ENCODE measurements at places on chromosomes 7 and 10. TPM values are rescaled to one million over a fixed set of nuclear protein-coding genes. Genes with fewer than 3 reads are reported as not detected.

- no peak for DNase-seq
Observed at GRCh38 chr10:103350175-103350516, 794 bp downstream of the PCGF6 start.

DNA sequence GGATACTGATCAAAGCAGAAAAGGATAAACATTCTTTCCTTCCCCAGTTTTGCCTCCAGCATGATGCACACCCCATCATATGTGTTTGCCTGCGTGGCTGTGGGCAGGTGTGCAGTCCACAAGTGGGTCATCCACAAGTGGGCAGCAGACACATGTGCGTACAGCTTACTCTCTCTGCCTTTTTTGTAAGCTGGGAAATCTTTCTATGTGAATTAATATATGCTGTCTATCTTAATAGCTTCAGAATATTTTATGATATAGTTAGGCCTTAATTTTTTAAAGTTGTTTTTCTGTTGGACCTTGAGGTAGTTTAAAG is 80.1 kb downstream of the INPP5A start:
- no peak for DNase-seq

The TRAPPC14 gene
- 18.0 TPM for total RNA-seq

- DNase-seq = no peak
Observed at GRCh38 chr7:9709216-9709615, 1264.5 kb upstream of the PHF14 start.

DNA sequence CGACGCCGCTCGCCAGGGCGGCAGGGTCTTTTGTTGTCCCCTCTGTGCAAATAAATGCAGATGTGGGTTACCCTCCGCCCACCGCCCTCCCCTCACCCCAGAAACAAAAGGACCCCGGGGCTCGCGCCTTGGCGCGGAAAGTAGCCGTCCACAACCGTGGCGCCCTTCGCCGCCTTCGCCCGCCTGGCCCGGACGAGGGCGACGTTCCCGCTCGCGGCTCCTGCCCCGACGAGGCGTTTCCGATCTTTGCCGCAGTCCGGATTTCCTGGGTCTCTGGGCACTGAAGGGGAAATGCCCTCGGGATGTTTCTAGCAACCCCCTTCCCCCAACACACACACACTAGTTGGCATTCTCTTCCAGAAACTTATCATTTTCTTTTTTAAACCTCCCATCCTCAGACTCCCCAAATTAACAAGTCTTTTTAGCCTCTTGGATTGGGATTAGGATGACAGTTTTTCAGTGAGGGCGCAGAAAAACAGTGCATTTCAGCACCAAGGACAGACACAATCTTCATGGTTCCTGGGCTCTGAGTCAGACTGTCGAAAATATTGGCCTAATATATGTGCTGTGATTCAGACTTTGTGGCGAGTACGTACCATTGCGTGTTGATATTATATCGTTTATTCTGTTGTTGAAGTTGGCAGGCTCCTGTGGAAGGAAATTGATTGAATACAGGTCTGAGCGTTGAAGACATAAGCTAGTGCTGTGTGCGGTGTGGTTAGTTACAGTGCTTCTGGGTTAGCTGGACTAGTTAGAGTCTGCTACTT is 771 bp downstream of the PHYHIPL start:
- peak; percentile 56 for DNase-seq

DNA sequence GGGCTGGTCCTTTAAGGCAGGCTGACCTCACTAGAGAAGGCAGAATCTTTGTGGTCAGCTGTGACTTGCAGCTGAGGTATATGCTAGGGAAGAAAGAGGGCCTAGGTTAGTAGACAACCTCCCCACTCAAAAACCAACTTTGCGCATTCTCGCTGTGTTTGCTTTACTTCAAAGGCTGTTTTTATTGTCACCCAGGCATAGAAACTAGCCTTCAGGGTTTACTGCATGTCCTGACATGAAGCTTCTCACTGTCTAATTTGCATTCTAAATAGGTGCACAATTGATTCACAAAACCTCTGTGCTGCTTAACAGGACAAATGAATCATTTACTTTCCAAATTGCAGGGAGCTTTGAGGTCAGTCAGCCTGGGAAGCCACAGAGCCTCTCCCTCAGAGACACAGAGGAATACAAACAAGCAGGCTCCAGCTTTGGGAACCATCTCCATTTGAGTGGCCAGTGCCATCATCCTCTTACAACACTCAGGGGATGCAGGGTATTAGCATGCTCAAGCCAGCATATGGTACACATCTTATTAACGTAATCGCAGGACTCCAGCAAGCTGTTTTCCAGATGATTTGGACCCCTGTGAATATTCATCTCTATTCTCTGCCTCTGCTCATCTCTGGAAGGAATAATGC is 596.4 kb upstream of the GHITM start:
- DNase-seq = peak; percentile 9

GRCh38 chr7:155341463-155341983 is 43.8 kb downstream of the INSIG1 start:
- no peak for DNase-seq

The MLLT10 gene
- 47.5 TPM for total RNA-seq

GRCh38 chr10:14087566-14087965 is 243.2 kb downstream of the FRMD4A start:
- DNase-seq = no peak

DNA sequence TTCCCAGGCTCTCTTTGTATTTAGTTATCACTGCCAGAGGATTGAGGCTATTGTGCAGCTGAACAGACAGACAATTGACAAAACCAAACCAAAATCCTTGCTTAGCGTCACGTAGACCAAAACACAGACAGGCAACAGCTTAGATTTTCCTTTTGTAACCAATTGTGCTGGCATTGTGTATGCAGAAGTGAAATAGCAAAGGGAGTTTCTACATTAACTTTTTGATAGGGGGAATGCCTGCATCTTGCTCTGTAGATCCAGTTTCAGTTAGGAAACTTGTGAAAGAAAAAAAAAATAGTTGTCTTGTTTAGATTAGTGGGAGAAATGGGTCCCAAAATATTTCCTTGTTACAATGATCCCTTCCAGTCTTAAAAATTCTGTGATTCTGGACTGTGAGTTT is 333.8 kb downstream of the BBS9 start:
- DNase-seq = no peak

DNA sequence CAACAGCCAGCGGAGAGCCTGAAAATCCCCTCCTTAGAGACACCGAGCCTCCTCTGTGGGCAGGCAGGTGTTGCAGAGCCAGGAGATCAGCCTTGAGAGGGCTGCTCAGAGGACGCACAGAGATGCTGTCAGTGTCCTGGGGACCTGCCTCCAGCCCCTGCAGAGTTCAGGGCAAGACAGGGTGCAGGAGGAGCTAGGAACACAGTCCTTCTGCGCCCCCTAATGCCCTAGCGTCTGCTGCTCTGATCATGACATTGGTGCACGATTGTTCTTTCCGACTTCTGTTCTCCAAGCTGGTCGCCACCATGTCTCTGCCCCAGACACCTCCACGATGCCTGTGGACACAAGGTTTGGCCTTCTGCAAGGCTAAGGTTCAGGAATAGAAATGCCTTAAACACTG is 613.7 kb upstream of the MKI67 start:
- no peak for DNase-seq

The BTAF1 gene
- total RNA-seq = 35.5 TPM

- DNase-seq = no peak
Observed at GRCh38 chr7:79078273-79078672, 375.2 kb downstream of the MAGI2 start.

- DNase-seq = no peak
Observed at GRCh38 chr7:21251151-21251800, 176.6 kb upstream of the SP4 start.

- DNase-seq = no peak
Observed at GRCh38 chr7:25877802-25878789, 273.9 kb upstream of the NFE2L3 start.

DNA sequence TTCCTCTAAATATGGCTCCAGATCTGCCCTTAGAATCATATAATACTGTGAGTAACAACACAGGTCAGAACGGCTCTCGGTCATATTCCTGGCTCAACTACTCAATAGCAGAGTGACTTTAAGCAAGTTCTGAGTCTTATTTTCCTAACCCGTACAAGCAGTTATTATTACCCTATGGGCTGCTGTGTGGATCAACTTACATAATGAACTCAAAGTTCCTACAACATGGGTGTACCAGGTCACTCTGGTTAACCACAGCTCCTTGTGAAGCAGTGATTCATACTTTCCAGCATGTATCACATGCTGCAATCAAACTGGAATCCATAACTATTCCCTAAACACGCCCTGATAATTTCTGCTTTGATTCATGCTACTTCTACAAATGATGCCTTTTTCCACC is 107.3 kb downstream of the LRRN3 start:
- DNase-seq = peak; percentile 95

DNA sequence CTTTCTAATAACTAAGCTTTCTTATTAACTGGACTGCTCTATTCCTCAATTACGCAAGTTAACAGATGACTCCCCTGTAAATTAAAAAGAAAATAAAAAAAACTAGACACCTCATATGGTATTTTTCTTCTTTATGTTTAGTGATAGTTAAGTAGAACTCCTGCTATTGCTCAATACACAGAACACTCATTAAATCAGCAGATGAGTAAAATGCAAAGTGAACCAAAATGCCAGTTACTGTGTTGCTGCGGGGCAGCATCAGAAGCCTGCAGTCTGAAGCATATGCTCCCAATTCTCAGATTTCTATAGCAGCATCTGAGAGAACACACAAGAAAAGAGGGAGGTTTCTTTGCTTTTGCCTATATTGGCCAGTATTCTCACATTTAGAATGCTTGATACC is 28.4 kb downstream of the CDK6 start:
- peak; percentile 66 for DNase-seq

- peak; percentile 58 for DNase-seq
Observed at GRCh38 chr7:19558527-19558926, 150.3 kb downstream of the POLR1F start.

The INHBA gene
- total RNA-seq = 14.3 TPM

- DNase-seq = no peak
Observed at GRCh38 chr10:114064151-114065048, 20.7 kb downstream of the ADRB1 start.

- DNase-seq = no peak
Observed at GRCh38 chr10:93535293-93535692, 31.2 kb upstream of the FFAR4 start.

GRCh38 chr7:112212571-112212970 is 6.1 kb downstream of the ZNF277 start:
- no peak for DNase-seq

Measured in MCF 10A (cell line).